ENCODE measurements at places on chromosomes 3 and 15.
A peak's percentile ranks its signal among the peaks of the same experiment; 100 is the strongest.

GRCh38 chr3:116443191-116443661, 2.1 kb downstream of the LSAMP start:
- peak; percentile 15 for DNase-seq

DNA sequence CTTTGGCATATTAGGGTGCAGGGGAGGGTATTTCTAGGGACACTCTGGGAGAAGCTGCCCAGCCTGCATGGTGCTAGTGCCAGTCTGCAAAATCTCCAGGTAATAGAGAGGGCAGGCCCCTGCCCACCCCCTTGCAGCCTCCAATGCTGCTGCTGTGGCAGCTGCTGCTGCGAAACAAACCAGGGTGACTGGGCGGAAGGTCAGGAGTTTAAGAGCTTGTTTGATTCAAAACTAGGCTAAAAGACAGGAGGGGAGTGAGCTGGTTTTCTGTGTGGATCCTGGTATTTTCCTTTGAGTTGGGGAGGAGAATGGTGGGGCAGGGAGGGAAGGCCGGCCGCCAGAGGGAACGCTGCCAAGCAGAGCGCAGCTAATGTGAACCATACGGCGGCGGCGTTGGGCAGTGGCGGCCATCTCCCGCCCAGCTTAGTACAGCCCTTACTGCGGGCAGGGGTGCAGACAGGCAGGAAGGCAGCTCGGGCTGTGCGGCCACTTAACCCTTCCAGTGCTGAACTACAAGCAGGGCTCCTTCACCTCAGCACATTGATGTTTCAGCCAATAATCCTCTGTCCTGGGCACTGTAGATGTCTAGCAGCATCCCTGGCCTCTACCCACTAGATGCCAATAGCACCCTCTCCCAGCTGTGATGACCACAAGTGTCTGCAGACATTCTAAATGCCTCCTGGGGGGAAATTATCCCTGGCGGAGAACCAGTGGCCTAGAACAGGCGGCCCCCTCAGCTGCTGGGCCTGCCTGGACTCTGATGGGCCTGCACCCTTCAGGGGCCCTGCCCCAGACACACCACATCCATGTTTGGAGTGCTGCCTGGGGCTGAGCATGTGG, 125.7 kb downstream of the EEFSEC start:
- peak; percentile 67 for DNase-seq

DNA sequence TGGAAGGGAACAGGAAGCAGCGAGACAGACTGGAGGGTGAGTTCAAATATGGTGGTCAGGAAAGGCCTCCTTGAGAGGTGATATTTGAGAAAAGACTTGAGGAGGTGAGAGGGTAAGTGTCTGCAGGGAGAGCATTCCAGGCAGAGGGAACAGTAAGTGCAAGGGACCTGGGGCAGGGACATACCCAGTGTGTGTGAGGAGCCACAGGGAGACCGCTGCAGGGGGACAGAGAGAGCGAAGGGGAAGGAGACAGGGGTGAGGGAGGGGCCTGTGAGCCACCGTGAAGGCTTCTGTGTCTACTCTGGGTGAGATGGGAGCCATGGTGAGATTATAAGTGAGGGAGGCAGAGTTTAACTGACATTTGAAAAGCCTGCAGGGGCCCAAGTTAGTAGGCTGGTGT, 38.0 kb downstream of the WNT7A start:
- no peak for DNase-seq

DNA sequence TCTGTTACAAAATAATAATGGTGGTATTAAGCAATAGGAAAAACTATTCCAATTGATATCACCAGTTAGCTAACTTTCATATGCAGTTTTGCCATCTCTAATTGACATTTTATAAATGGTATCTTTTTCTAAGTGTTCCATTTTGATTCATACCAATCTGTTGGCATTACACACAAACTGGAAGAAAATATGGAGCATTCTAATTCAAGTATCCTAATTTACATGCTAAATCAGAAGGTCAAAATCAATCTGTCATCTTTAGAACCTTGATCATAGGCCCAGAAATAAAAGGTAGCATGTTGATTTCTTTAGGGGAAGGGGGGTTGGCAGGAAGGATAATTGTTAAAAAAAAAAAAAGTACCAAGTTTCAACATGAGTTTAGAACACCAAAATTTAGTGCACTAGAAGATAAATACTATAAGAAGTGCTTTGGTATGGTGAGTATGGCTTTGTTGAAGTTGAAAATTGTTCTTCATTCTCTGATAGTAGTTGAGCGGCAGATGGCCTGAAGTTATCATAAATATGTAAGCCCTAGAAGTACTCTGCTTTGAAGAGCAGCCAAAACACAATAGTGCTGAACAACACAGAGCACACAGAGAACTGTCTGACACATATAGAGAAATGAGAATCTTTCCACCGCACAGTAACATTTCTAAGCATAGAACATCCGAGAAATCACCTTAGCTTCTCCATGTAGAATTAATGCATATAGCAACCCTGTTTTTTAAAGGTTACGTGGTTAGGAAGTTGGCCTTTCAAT, 130.1 kb downstream of the TAFA4 start:
- no peak for DNase-seq

DNA sequence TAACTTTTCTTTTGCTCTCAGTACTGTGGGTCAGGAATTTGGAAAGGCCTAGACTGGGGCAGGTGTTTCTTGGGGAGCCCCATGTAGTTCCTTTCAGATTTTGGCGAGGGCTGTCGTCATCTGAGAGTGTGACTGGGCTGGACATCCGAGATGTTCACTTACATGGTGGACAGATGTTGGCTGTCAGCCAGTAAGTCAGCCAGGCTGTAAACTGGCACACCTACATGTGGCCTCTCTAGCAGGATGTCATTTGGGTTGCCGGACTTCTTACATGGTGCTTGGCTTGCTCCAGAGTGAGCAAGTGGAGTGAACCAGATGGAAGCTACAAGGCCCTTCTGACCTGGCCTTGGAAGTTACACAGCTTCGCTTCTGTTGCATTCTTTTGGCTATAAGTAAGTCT, 20.7 kb downstream of the TATDN2 start:
- no peak for DNase-seq

- no peak for DNase-seq
These were observed 1.5 kb downstream of the NICN1 start for GRCh38 chr3:49427586-49427985.

GRCh38 chr3:45664578-45664977, 24.6 kb upstream of the SACM1L start:
- no peak for DNase-seq

- DNase-seq = no peak
These were observed 37.4 kb downstream of the SHQ1 start for GRCh38 chr3:72810659-72811434.

DNA sequence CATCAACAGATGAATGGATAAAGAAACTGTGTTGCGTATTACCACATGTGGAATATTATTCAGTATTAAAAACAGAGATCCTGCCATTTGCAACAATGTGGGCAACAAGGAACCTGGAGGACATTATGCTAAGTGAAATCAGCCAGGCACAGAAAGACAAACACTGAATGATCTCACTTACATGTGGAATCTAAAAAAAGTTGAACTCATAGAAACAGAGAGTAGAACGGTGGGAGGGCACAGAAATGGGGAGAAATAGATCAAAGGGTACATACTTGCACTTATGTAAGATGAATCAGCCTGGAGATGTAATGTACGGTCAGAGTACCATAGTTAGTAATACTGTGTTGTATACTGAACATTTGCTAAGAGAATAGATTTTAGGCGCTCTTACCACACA, 29.8 kb upstream of the MUC13 start:
- no peak for DNase-seq

DNA sequence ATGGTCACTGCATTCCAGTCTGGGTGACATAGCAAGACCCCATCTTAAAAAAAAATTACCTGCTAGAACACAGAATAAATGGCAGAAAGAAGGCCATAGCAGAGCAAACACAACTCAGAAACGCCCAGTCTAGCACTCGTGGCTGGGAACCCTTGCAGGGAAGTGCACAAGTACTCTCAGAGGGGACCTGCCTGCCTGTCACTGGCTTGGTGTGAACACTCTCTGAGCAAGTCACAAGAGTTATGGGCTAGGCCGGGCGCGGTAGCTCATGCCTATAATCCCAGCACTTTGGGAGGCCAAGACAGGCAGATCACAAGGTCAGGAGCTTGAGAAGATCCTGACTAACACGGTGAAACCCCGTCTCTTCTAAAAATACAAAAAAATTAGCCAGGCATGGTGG, 17.2 kb downstream of the SFMBT1 start:
- DNase-seq = no peak

GRCh38 chr15:39016706-39017105, 452.1 kb upstream of the RASGRP1 start:
- no peak for DNase-seq

DNA sequence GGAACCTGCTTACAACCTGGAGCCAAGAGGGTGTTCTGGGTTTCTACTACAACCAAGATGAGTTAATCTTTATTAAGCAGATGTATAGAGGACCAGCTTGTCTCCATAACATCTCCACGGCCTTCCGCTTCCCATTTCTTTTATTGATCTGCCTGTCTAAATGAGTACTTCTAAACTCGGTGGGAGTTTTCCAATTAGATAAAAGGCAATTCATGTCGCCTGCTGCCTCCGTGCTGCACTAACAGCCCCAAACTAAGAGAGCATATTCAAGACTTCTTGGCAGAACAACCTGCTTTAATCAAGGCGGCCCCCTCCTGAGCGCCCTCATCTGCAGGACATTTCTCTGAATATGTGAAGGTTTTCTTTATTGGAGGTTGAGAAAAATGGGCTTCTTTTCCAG, 270.1 kb downstream of the PDCD6IP start:
- DNase-seq = no peak

- no peak for DNase-seq
These were observed 217.0 kb upstream of the TLE3 start for GRCh38 chr15:70314688-70315087.

DNA sequence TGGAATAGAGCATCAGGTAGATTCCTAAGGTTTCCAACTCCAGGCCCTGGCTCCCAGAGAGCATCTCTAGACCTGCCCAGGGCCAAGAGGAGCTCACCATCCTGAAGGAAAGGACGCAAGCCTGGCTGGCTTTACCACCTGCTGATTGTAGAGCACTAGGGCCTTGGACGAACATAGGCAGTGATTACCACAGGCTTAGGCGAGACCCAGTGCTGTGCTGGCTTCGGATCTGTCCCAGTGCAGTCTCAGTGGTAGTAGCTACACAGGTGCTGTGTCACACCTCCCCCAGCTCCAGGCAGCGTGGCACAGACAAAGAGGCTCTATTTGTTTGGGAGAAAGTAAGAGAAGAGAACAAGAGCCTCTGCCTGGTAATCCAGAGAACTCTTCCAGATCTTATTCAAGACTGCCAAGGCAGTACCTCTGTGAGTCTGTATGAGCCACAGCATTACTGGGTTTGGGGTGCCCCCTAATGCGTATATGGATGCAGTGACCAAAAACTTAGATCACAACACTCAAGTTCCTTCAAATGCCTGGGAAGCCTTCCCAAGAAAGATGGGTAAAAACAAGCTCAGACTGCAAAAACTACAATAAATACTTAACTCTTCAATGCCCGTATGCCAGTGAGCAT, 25.4 kb downstream of the ISG20 start:
- DNase-seq = no peak

All from GM04503 (cell line).